ENCODE measurements at places on chromosomes 1 and 21.

GRCh38 chr1:233144434-233144833 lies 151.1 kb downstream of the PCNX2 start:
- DNase-seq, result no peak

DNA sequence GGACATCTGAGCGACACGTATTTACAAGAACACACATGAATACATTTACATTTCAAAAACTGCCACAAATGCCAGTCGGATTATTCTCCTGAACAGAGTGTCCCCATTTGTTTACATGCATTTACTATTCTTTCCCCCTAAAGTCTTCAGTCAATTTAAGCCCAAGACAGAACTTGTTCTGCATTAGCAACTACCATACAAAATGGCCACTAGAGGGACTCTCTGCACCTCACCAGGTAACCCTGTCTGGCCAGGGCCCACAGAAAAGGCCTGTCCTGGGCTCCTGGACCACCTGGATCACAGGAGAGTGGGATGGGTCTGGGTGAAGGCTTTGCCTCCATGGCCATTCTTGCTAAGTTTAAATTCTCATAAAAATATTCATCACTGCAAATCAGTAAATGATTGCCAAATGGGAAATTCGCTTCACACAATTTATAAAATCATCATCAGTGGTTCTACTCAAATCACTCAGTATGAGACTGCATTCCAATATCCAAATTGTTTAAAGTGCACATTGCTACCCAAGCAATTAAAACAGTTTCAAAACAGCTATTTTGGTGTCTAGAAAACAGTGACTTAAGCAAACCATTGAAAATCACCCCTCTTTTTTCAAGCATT lies 12.5 kb upstream of the GUCA2A start:
- peak; percentile 58 for DNase-seq

DNA sequence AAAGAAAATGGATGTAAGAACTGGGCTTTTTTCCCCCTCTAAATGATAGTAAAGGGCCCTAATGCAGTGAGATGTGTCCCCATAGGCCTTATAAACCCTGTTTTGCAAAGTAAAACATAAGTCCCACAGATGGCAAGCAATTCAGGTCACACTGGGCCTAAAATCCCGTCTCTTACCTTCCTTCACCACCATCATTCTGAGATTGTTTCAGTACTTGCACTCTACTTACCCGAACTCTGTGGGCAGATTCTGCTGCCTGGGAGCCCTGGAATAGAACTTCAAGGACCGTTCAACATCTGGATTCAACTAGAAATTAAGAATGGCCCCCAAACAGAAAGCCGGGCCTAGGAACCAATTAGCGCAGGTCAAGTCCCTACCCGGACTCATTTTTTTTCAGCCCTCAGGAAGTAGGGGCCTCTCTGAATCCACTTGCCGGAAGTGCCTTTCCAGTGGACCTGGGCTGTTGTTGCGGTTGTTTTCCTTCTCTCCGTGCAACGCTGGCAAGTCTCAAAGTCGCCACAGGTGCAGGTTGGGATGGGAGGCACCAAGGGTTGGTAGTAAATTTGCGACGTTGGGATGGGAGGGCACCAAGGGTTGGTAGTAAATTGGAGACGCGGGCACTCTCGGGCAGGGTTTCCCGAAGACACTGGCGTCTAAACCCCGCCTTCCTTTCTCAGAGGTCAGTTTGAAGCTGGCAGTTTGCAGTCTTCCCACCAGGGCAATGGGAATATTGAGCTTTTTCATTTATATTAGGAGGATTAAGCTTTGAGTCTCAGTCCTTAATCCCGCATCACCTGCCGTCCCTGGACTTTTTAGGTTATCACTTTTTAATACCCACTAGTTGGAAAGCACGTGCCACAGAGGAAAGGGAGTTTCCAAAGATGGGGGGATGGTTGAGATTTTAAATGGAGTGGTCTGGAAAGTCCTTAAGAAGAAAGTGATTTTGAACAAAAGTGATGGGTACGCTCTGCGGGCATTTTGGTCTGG lies at the start of gene TMEM69:
TMEM69 (plus strand) TSS at position 428 of the 987 bp plus-strand sequence. CDS start 2,888 bp downstream, outside the sequence.
- peak; percentile 89 for DNase-seq

DNA sequence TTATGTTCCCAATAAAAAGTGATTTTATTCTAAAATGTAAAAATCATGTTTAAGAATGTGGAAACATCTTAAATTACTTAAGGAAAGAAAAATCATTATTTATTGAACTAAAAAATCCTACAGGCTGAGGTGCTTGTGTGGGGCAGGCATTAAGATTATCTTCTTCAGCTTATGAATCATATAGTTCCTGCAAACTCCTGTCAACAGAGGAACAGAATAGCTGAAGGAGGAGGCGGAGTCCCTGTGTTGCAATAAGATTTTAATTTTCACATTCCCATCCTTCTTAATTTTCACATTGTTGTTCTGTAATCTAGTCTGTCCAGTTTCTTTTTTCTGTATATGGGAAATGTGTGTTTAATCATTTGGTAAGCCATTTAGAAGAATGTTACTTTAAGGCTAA lies 20.6 kb upstream of the OLFML3 start:
- no peak for DNase-seq

DNA sequence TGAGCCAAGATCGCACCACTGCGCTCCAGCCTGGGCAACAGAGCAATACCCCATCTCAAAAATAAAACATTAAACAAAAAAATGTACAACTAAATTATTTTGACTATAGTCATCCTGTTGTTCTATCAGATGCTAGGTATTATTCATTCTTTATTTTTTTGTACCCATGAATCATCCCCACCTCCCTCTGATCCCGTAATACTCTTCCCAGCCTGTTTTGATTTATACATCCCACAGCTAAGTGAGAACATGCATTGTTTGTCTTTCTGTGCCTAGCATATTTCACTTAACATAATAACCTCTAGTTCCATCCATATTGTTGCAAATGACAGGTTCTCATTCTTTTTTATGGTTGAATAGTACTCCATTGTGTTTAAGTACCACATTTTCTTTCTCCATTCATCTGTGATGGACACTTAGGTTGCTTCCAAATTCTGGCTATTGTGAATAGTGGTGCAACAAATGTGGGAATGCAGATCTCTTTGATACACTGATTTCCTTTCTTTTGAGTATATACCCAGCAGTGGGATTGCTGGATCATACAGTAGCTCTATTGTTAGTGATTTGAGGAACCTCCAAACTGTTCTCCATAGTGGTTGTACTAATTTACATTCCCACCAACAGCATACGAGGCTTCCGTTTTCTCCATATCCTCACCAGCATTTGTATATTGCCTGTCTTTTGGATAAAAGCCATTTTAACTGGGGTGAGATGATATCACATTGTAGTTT lies 84.4 kb downstream of the MACF1 start:
- DNase-seq, result no peak

DNA sequence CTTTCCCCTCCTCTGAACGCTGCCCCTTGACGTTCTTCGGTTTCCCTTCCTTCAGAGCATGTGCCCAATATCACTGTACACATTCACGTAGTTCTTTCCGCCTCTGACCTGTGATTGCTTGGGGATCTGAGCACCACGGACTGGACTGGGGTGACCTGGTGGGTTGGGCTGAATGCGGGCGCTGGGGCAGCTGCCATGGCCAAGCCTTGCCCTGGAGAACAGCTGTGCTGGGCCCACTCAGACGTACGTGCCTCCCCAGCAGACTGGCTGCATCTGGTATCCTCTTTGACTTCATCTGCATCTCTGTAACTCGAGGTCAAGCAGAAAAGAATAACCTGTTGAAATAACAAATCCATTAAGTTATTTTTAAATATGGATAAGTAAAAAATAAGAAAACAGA lies 35.1 kb upstream of the DISC1 start:
- DNase-seq, result no peak

GRCh38 chr1:234835239-234835638 lies 225.3 kb upstream of the IRF2BP2 start:
- no peak for DNase-seq

GRCh38 chr21:43899307-43900077 lies 34.5 kb downstream of the AGPAT3 start:
- DNase-seq, result no peak

DNA sequence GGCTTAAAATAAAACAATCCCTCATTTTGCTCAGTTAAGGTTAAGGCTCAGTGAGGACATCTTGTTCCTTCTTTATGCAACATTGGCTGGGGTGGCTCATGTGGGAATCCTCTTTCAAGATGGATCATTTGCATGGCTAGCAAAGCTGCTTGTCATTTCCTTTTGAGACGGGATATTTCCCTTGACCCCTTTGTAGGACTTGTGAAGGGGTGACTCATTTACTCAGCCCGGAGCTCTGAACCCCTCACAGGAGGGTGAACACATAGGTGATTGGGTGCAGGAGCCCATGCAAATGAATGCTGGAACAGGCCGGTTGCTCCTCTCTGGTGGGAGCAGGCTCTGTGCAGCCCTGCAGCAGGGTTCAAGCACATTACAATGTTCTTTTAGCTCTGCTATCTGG lies 15.8 kb upstream of the C8A start:
- DNase-seq, result no peak

GRCh38 chr1:116133696-116134475 lies 22.7 kb downstream of the MAB21L3 start:
- DNase-seq, result no peak

DNA sequence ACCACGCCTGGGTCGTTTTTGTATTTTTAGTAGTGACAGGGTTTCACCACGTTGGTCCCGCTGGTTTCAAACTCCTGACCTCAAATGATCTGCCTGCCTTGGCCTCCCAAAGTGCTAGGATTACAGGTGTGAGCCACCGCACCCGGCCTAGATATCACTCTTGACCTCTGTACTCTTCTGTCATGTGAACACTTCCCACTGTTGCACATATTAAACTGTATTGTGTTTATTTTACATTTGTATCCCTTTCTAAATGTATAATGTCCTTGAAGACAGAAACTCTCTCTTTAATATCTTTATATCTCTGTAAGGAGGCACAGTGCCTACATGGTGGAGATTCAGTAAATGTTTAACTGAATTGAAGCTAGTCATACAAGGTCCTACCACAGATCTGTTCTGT lies 19.3 kb upstream of the PSMD4 start:
- no peak for DNase-seq

DNA sequence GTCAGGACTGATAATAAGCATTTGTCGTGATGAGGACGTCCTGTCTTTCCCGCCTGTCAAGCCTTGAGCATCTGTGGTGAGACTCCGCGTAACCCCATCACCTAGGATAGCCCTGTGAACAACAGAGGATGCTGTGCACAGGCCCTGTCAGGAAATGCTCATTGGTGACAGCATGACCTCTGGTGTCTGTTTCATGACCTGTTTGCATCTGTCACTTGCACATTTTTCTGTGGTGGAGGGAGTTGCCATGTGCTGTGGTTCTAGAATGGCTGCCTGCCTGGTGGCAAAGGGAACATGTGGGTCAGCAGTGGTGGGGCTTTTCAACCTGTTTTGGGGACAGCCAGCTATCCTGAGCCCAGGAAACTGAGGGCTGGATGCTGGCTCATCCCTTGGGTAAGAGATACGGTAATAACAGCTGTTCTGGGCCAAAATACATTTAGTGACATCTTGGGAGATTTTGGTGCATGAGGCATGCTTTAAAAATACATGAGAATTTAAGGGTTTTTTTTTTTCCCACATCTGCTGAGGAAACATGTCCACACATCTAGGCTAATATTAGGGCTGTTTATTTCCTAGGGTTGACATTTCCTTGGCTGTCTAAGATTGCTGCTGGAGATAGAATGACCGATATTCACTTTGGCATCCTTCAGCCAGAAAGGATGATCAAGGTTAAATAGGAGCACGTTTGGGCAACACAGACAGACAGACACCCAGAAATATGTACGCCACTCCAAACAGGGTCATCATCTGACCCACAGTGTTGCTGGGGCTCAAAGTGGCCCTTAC lies 52.9 kb downstream of the KCNC4 start:
- no peak for DNase-seq

DNA sequence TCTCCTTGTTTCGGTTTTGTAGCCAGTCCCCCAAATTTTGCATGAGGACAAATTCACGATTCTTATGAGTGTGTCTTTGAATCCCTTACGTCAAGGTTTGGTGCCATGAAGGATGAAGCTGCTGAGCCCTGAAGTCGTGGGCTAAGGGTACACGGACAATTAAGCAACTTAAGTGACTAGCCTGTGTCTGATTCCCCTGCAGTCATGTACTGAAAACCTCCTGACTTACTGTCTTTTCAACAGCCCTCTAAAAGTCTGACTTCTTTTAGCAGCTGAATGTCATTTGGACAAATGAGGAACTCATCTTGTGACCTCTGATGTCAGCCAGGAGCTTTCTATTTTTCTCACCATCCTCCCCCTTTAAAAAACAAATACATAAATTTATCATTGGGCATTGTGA lies 27.1 kb upstream of the C1orf105 start:
- DNase-seq, result no peak

DNA sequence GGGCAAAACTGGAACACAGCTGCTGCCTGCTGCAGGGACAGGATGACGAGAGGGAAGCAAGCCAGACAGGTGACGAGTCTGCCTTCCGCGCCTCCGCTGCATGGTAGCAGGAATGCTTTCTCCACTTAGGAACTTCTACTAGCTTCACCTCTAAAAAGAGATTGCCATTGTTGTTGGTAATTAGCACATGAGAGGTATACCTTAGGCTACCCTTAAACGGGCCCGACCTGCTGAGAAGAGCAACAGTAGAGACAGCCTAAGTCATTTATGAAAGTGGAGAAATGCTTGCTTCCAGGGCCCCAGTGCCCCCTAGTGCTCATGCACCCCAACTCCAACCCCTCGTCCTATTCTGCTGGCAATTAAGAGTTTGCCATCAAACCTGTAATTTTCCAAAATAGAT lies 96.9 kb upstream of the AKT3 start:
- DNase-seq, result no peak

DNA sequence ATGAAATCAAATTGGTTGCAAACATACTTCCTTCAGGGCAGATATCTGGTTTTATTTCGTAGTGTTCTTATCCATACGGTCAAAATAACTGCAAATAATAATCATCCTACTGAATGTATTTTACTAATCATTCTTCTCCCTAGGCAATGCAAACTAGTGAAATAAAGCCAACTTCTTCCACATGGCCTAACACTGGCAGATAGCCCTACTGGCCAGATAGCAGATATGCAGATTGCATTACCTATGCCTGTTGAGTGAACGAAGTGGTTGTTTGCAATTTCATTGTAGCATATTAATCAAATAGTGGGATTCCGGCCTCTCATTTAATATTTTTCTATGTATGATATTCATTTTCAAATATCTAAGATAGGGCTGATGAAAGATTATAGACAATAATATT lies 116.2 kb downstream of the CENPF start:
- no peak for DNase-seq

GRCh38 chr1:85315789-85316188 lies 39.4 kb upstream of the BCL10 start:
- DNase-seq, result no peak

DNA sequence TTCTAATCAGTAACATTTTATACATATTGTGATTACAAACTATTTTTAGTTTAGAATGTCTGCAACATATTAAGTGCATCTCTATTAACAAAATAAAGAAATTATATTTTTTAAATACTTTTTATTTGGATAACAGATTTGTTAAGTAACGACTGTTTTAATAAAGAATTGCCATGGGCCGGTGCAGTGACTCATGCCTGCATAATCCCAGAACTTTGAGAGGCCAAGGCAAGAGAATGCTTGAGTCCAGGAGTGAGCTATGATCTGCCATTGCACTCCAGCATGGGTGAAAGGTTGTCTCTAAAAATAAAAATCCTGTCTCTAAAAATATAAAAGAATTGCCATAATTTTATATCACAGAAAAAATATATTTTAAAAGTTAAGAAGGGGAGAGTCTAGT lies 4.1 kb downstream of the LRRIQ3 start:
- DNase-seq, result no peak

GRCh38 chr1:2372551-2373490 lies 18.5 kb downstream of the MORN1 start:
- DNase-seq, result no peak

Measured in SW480 (cell line).